ENCODE measurements at places on chromosomes 4 and X. TPM values are rescaled to one million over a fixed set of nuclear protein-coding genes. Genes with fewer than 3 reads are reported as not detected.

PABPC1L2A gene
- not detected for total RNA-seq

GPR143 gene
- total RNA-seq, result not detected

TLR1 gene
- total RNA-seq, result 1.3 TPM

IDUA gene
- 1.7 TPM for total RNA-seq

CD40LG gene
- total RNA-seq, result not detected

IL2RG gene
- not detected for total RNA-seq

DNA sequence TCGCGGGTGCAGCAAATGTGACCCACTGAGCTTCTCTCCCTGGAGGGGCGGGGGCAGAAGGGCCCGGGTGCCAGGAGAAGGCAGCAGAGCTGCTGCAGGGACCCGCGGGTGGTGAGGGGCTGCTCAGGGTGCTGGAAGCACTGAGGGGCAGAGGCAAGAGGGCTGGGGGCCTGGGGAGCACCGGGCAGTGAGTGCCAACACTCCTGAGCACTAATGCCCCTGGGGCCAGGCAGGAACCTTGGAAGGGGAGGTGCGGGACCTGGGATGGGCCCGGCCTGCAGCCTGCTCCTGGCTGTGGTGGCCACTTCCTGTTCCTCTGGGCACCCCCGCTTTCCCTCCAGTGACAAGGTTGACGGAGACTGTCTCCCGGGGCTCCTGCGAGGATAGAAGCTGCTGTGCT lies 66.5 kb upstream of the ADRA2C start:
- DNase-seq, result no peak

- DNase-seq, result peak; percentile 8
These were observed 414.3 kb upstream of the RPS6KA3 start for GRCh38 chrX:20680998-20681397.

DNA sequence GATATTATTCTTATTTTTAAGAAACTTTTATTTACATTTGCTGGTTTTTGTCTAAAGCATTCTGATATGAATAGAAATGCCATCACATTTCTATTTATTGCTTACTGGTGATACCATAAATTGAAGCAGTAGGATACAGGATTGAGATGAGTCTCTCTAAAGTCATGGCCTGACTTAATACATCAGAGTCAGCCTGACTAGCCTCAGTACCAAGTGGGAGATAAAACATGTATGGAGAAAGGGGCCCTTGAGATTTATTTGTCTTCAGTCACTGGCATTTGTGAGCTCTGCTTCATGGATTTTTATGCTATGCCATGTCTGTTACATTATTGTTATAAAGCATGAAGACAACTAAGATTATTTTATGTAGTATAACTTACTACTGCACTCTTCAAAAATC lies 465.5 kb downstream of the ADGRL3 start:
- DNase-seq, result no peak

DNA sequence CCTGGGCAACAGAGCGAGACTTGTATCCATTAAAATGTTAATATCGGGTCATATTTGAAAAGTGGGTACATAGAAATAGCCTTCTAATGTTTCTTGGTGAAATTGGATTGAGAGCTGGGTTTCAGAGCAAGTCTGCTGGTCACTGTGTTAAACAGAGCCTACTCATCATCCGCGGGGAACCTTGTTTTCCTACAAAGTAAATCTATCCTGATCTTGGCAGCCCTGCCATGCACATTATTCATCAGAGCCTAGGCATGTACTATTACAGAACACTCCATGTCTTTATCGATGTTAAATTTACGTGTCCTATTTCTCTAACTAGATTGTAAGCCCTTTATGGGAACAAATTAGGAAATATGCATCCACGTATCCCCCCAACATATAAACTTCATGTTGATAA lies 18.7 kb downstream of the SETD7 start:
- no peak for DNase-seq

- no peak for DNase-seq
These were observed 74.6 kb upstream of the PRPS2 start for GRCh38 chrX:12716574-12716973.

GRCh38 chr4:62490635-62491034 lies 1290.5 kb downstream of the ADGRL3 start:
- DNase-seq, result no peak

- no peak for DNase-seq
These were observed 600 bp upstream of the HEPH start for GRCh38 chrX:66163447-66163846.

- DNase-seq, result no peak
These were observed 69.6 kb downstream of the KIT start for GRCh38 chr4:54727346-54727745.

Measured in gastrocnemius medialis (tissue), 4 donors.